ENCODE measurements at places on chromosomes 7 and 10.

- no peak for DNase-seq
These were observed 4.8 kb downstream of the ANK3 start for GRCh38 chr10:60384708-60385398.

DNA sequence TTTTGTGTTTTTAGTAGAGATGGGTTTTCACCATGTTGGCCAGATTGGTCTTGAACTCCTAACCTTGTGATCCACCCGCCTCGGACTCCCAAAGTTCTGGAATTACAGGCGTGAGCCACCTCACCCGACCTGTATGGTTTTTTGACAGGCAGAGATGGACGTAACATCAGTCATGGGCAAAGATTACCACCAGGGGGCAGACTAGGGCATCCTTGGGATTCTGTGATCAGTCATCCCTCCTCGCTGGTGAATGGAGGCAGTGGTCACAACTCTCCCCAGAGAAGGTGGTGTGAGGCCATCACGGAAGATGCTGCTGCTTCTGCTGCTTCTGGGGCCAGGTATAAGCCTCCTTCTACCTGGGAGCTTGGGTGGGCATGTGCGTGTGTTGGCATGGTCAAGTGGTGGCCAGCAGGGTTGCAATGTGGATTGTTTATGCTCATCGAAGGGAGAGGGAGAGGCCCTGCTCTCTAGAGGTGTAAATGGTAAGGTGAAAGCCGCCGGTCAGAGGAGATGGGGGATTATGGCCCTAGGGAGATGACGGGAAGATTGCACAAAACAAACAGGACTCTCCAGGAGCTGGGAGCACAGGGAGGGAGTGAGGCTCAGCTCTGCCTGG is 122.7 kb upstream of the PRSS1 start:
- peak; percentile 57 for DNase-seq

GRCh38 chr10:114498413-114499111 is 94.3 kb upstream of the AFAP1L2 start:
- DNase-seq: no peak

GRCh38 chr7:29935111-29935510 is 54.5 kb downstream of the SCRN1 start:
- no peak for DNase-seq

GRCh38 chr10:129602938-129603535 is 136.0 kb downstream of the MGMT start:
- no peak for DNase-seq

- no peak for DNase-seq
These were observed 29.5 kb downstream of the NUDT5 start for GRCh38 chr10:12165999-12166775.

- no peak for DNase-seq
These were observed 41.7 kb downstream of the RGS10 start for GRCh38 chr10:119500821-119501220.

DNA sequence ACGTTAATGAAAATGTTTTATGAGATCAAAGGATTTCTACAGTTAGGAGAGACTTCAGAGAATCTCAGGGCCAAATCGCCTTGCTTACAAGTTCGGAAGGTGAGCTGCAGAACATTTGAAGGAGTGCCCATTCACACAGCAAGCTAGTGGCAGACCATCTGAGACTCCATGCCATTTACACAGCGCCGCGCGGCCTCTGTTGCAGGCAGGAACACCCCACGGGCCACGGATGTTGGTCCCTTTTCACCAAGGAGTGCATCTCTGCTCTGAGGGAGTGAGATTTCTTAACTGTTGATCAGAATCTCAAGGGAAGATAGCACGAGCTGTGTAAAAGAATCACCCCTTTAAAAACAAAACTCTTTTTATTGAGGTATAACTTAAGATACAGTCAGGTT is 1.8 kb downstream of the UBE3C start:
- DNase-seq: no peak

DNA sequence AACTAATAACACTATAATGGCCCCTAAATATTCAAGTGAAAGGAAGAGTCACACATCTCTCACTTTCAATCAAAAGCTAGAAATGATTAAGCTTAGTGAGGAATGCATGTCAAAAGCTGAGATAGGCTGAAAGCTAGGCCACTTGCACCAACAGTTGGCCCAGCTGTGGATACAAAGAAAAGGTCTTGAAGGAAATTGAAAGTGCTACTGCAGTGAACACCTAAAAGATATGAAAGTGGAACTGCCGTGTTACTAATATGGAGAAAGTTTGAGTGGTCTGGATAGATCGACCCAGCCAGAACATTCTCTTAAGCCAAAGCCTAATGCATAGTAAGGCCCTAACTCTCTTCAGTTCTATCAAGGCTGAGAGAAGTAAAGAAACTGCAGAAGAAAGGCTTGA is 12.1 kb upstream of the SNX13 start:
- no peak for DNase-seq

- DNase-seq: no peak
These were observed 214.1 kb downstream of the TMEM178B start for GRCh38 chr7:141287936-141288335.
